MCF 10A (cell line): ENCODE measurements at places on chromosomes 5 and 9.

DNA sequence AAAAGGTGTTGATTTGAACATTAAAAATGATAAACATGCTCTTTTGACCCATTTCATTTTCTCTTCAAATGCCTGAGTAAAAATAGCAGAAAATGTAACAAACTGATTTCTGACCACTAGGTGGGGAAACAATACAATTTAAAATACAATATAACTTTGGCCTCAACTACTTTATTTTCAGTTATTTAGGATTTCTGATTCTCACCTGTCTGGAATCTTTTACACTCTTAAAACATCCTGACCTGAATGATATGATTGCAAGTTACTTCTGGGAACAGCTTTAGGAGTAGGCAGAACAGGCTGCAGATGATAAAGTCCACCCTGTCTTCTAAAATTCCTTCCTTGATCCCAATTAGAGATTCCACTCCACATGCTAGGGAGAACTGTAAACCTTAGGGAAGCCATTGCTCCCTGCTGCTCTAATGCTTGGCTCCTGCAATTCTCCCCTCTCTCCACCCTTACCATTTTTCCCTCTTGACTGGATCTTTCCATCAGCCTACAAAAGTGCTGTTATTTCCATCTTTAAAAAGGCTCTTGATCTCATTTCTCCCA is 70.3 kb downstream of the FYB1 start:
- peak; percentile 29 for DNase-seq

- no peak for DNase-seq
Observed at GRCh38 chr9:111020594-111020993, 17.7 kb downstream of the LPAR1 start.

DNA sequence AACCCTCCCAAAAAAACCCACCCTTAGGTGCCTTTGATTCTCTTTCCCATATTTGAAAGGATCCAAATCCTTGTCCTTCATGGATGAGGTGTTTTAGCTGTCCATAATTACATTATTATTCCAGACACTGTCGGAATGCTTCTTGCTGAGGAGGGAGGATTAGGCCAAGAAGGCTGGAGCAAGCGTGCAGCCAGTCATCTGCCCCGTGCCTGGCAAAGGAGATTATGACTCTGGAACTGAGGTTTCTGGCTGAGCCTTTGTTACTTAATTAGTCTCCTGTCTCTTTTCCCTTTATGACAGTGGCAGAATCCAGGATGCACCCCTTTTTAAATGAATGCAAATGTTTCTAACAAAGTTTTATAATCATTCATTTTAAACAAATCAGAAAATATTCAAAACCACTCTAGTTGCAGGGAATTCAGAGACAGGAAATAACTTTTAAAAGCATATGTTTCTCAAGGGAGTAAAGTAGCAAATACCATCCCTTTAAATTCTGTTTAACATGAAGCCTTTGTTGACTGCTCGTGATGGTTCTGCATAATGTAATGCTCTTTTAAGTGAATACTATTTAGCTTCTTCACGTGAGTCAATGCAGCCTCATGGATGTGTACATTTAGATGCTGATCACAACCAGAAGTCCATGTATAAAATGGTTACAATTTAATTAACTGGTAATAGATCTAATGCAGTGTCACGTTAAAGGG is 69.8 kb downstream of the GALNT10 start:
- no peak for DNase-seq

DNA sequence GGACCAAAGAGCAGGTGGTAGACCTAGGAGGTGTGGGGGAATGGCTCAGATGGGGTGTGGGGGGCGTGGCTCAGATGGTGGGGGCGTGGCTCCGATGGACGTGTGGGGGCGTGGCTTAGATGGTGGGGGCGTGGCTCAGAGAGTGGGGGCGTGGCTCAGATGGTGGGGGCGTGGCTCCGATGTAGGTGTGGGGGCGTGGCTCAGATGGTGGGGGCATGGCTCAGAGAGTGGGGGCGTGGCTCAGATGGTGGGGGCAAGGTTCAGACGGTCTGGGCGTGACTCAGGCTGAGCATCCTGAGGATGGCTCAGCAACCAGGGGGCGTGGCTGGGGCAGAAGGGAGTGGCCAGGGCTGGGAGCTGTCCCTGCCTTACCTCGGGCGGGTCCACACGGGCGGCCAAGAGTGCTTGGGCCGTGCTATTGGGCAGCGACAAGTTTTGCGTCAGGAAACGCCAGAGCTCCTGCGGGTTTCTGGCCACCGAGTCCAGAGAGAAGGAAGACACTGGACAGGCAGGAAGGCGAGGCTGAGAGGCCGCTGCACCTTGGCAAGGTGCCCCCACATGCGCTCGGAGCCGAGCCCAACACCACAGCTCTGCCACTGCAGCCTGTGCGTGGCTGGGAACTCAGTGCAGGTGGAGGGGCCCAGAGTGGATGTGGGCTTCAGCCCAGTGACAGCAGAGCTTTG is 5.9 kb downstream of the ABCA2 start:
- peak; percentile 93 for DNase-seq

- DNase-seq, result peak; percentile 76
Observed at GRCh38 chr9:26856413-26857032, 36.1 kb downstream of the CAAP1 start.

GRCh38 chr9:132063281-132063680 is 16.4 kb downstream of the MED27 start:
- DNase-seq, result no peak

DNA sequence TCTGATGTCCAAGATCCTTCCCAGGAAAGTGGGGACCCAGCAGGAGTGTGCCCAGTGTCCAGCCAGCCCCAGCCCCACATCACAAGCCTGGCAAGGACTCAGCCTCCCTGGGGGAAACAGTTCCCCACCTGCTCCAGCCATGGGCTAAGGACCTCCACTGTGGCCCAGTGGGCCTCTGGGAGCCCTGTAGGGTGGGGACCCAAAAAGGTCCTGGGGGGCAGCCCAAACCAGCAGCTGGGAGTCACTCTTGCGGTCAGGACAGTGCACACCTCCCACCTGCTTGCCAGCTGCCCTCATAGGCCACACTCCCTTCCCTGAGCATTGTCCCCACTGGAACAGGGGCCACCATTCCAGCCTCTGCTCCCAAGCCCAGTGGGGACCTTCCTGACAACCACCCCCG is 1.7 kb downstream of the ABCA2 start:
- no peak for DNase-seq

GRCh38 chr5:59115345-59115744 is 532.5 kb downstream of the RAB3C start:
- DNase-seq, result no peak

GRCh38 chr5:133269691-133270090 is 217.9 kb downstream of the HSPA4 start:
- no peak for DNase-seq

GRCh38 chr5:133453831-133454230 is 158.5 kb downstream of the FSTL4 start:
- DNase-seq, result no peak

GRCh38 chr5:32522429-32523143 is 62.8 kb upstream of the SUB1 start:
- DNase-seq, result peak; percentile 92

- DNase-seq, result no peak
Observed at GRCh38 chr5:90640484-90641059, 82.0 kb downstream of the ADGRV1 start.

DNA sequence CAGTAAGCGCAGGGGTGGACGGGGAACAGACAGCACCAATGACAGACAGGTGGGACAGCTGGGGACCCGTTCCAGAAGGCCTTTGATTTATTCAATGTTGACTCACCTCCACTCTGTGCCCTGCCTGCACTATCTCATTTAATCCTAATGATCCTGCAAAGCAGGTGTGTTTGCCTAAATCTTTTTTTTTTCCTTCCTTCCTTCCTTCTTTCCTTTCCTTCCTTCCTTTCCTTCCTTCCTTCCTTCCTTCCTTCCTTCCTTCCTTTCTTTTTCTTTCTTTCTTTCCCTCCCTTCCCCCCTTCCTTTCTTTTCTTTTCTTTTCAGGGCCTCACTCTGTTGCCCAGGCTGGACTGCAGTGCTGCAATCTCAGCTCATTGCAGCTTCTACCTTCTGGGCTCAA is 17.1 kb upstream of the CORO2A start:
- no peak for DNase-seq

GRCh38 chr5:168724227-168724626 is 145.1 kb upstream of the PANK3 start:
- no peak for DNase-seq

GRCh38 chr9:102767076-102767475 is 228.1 kb upstream of the CYLC2 start:
- no peak for DNase-seq

DNA sequence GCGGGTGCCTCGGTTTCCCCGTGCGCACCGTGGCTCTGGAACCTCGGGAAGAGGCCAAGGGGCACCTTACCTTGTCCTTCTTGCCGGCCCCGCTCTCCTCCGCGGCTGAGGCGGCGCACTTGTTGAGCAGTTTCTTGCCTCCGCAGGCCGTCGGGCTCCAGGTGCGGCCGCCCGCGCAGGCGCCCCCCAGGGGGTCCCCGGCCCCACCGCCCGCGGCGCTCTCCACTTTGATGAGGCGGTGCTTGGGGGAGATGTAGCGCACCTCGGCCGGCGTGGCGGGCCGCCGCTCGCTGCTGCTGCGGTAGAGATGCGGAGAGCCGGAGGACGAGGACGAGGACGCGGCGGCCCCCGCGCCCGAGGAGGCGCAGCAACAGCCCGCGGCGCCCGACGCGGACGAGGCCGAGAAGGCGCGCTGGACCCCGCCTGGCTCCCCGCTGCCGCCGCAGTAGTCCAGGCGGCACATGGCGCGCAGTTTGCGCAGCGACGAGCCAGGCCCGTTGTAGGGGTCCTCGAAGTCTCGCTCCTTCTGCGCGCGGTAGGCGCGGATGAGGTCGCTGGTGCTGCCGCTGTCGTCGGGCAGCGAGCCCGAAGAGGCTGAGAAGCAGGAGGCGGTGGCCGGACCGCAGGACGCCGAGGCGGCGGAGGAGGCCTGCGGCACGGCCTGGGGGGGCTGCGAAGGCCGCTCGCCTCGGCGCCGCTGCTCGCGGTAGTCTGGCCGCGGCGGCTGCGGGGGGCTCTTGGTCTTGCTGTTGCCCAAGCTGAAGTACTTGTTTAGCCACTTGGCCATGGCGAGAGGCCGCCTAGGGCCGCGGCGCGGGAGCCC is 957 bp downstream of the SHB start:
- no peak for DNase-seq

- no peak for DNase-seq
Observed at GRCh38 chr5:172596638-172597231, 44.3 kb upstream of the NEURL1B start.

- no peak for DNase-seq
Observed at GRCh38 chr9:4309806-4310205, 9.9 kb upstream of the GLIS3 start.

- no peak for DNase-seq
Observed at GRCh38 chr9:127949827-127950512, 12.3 kb upstream of the DPM2 start.

DNA sequence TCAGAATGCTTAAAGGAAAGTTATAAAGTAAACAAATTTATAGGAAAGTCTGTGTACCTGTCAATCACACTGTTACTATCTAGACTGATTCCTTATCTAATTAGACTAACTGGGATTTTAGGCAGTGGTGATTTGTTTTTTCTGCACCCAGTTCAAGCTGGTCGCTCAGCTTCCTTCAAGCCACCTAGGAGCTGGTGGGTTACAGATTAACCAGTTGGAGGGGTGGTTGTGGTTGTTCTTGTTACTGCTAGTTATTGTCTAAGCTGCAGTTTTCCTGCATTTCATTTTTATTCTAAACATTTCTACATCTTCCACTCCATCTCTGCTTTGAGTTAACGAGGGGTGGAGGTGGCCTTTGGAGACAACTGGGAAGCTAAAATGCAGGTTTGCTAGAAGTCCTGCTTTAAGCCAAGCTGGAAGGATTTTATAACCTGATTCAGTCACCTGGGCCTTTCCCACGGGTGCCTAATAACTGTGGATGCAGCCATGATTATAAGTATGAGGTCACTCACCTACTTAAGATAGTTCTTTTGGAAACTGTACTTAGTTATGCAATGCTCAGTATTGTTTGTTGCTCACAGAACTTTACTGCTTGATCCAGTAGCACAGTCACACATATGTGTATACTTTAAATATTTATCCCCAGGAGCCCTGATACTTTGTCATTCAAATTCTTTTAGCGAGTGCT is 303.9 kb upstream of the DAP start:
- DNase-seq, result no peak

- DNase-seq, result no peak
Observed at GRCh38 chr9:16348531-16348930, 521.9 kb downstream of the BNC2 start.

GRCh38 chr5:76983468-76983867 is 30.6 kb downstream of the CRHBP start:
- no peak for DNase-seq

DNA sequence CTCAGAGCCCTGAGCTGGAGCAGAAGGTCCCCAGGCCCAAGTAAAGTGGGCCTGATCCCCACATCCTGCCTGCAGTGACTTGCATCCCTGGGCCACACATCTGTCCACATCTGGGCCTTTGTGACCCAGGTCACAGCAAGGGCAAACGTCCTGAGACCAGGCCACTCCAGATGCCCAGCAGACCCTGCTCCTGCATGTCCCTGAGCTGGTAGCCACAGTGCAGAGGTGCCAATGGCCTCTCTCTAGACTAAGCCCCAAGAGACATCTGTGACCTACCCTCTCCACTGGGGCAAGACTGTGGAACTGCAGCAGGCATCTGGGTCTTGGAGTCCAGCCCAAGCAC is 2.5 kb downstream of the FLT4 start:
- DNase-seq, result no peak

- peak; percentile 47 for DNase-seq
Observed at GRCh38 chr5:54844905-54845566, 140.4 kb downstream of the ESM1 start.

DNA sequence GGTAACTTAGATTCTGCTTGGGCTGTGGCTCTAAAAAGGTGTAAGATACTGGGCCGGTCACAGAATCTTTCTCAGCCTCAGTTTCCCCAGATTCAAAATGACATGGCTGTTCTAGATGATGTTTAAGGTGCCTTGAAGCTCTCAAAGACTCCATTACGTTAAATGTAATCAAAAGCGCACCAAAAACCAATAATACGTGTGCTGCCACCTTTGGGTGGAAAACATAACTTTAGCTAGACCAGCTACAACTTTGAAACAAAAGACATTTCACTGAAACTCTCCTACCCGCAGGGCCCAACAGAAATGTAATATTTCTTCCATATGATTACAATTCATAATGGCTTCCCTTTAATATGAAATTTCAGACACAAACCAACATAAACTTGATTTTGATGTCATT is 35.0 kb upstream of the PCSK5 start:
- DNase-seq, result peak; percentile 54

GRCh38 chr9:77912895-77913693 is 118.5 kb downstream of the GNAQ start:
- no peak for DNase-seq

- no peak for DNase-seq
Observed at GRCh38 chr5:72076621-72077300, 30.5 kb upstream of the MAP1B start.

GRCh38 chr5:172769616-172770373 is 1.2 kb downstream of the DUSP1 start:
- peak; percentile 27 for DNase-seq

GRCh38 chr9:114459464-114459863 is 45.8 kb downstream of the WHRN start:
- no peak for DNase-seq

- no peak for DNase-seq
Observed at GRCh38 chr5:154937186-154937717, 759 bp downstream of the GEMIN5 start.

GRCh38 chr5:133199417-133200178 is 147.8 kb downstream of the HSPA4 start:
- DNase-seq, result no peak

- DNase-seq, result no peak
Observed at GRCh38 chr9:129363216-129363873, 185.3 kb upstream of the IER5L start.
